ENCODE measurements at places on chromosomes 4 and X.

DNA sequence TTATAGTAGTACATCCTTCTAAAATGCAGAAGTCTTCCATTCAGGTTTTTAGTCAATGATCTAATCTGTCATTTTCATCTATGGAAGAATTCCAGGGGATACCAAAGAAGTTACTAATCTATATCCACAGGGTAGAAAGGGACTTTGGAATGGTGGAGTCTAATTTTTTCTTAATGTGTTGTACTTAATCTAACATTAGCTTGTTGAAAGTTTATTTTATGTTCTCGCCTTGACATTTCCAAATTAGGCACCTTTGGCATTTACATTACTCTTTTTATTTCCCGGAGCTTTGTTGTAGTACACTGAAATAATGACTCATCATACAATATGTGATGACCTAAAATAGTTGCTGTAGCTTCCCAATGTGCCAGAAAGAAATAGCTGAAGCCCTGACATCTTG lies 91.5 kb downstream of the HTR2C start:
- DNase-seq = peak; percentile 29

DNA sequence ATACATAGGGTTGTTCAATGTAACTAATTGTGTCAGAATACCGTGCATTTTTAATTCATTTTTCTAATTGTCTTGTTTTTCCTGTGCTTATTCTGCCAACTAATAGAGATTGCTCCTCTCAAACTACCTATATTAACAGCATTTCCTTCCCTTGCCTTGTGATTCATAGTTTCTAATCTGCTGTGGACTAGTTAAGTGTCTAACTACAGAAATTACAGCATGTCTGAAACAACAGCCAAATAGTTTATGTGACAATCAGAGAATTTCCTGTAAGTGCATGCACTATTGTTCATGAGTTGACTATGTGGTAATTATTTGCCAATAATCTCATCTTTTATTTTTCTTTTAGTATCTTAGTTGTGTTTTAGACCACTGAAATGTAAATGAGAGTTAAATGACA lies 4.1 kb upstream of the SEC24B start:
- peak; percentile 68 for DNase-seq

GRCh38 chr4:1983846-1984405 lies 24.8 kb downstream of the NELFA start:
- no peak for DNase-seq

DNA sequence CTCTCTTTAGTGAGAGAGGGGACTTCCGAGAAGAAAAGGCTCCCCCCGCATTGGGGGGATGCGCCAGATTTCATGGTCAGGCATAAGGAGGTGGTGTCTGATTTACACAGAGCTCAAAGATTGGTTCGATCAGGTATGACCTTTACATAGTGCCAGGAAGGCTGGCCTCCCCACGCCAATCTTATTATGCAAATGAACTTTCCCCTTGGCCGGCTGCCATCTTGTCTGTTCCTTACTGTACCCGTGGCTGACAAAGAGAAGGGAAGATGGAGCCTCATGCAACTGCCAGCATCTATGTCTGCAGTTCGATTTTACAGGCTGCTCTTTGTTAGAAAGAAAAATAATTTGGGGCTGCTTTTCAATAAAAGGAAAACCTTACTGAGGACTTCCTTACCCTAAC lies 197.2 kb downstream of the GPM6A start:
- DNase-seq = no peak

DNA sequence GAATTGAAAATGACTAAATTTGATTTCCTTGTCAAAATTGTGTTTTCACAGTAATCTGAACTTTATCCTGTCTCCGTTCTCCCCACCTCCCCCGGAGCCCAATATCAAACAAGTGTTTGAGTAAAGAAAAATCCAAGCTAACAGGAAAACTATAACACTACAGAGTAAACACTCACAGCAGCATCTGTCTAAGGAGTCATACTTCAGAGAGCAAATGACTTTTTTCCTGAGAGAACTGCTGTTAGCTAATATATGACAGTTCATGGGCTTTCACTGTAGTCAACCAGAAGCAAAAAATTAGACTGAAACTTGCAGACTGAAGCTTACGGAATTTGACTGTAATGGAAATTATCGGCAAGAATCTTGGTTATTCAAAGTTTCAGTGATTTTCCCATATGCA lies 321.7 kb downstream of the ANKRD50 start:
- no peak for DNase-seq

- DNase-seq = no peak
Measured at GRCh38 chrX:153792368-153792767, 1.8 kb downstream of the IDH3G start.

DNA sequence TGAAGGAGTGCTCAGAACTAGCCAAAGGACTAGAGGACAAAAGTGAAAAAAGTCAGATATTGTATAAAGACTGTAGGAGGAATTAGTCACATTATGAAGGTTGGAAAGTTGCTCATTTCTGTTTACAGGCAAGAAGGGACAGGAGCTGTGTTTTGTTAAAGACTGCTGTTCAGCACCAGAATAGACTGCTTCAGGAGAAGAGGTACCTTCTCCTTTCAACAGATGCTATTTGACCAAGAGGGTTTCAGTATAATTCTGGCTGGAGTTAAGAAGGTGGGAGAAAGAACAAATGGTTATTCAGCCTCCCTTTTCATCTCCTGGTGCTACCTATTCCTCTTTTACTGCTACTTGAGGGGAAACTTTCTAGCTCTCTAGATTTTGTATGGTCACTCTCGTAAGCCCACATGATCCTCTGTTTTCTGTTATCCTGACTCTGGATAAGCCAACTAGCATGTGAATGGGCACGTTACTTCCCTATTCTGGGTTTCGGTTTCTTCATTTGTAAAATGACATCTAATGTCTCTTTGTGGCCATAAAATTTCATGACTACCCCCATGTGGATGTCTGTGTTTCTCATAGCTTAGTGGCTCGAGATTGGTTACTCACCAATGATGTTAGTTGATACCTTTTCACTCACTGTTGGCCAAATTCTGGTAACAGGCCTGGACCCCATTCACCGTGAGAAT lies 68.9 kb downstream of the SH2D1A start:
- no peak for DNase-seq

DNA sequence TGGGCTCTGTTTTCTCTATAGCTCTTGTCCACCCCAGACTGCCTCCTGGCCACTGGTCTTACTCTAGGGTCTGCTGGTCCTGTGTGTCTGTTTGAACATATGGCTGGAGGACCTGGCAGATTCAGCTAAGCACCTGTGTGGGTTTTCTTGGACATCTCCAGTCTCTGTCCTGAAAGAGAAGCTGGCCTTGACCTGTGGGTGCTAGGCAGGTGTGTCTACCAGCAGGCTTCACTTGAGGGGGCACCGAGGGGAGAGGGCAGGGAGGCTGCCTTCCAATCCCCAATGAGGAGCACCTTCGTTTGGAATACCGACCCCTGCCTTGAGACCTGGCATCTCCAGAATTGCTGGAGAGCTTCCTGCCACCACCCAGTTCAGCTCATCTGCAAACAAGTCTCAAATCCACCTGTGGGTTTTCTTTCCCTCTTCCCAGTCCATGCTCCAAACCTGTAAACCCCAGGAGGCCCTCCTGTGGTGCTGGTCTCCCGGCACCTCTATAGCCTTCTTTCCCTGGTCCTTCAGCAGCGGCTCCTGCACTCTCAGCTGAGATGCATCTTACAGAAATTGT lies 45.2 kb downstream of the HTRA3 start:
- DNase-seq = no peak

- DNase-seq = no peak
Measured at GRCh38 chr4:128700659-128701350, 108.7 kb upstream of the JADE1 start.

- DNase-seq = no peak
Measured at GRCh38 chr4:29972121-29972520, 748.0 kb upstream of the PCDH7 start.

DNA sequence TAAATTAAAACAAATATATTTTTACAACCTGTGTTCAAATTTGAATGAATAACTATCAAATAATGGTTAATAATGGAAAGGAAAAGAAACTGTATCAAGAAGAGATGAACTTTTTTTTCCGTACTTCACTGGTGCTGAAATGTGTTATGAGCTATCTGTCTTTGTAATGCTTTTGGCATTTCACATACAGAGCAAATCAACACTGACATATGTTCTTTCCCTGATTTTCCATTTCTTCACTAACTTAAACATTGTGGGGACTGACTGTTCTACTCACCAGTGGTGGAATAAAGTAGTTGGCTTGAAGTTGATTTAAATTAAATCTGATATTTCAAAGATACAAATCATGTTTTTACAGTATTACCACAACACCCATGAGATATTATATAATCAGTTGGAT lies 304.0 kb upstream of the BMP3 start:
- no peak for DNase-seq

GRCh38 chrX:31266203-31267076 lies 194.6 kb upstream of the FTHL17 start:
- DNase-seq = peak; percentile 33

GRCh38 chr4:138535316-138535715 lies 293.2 kb upstream of the SLC7A11 start:
- peak; percentile 40 for DNase-seq

- DNase-seq = no peak
Measured at GRCh38 chr4:47690611-47691010, 147.3 kb downstream of the CORIN start.

GRCh38 chrX:67893931-67894330 lies 350.1 kb downstream of the AR start:
- no peak for DNase-seq

DNA sequence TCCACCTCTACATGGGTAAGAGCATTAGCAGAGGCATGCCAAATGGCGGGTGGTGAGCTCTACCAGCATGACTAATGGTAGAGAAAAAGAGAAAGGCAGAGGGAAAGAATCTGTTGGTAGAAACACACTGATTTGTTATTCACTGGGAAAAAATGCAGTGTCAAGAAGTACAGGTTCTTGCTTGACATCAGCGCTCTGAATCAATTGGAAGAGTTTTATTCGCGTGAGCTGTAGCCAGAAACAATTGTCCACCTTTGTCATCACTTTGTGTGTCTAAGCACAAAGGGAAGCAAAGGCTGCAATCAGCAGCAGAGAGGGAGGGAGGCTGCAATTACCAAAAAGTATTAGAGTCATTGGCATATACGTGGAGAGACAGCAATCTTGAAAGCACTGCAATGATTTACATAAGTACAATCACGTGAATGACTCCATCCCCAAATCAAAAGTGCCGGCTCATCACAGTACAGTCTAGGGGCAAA lies 67.7 kb upstream of the HS3ST1 start:
- peak; percentile 31 for DNase-seq

DNA sequence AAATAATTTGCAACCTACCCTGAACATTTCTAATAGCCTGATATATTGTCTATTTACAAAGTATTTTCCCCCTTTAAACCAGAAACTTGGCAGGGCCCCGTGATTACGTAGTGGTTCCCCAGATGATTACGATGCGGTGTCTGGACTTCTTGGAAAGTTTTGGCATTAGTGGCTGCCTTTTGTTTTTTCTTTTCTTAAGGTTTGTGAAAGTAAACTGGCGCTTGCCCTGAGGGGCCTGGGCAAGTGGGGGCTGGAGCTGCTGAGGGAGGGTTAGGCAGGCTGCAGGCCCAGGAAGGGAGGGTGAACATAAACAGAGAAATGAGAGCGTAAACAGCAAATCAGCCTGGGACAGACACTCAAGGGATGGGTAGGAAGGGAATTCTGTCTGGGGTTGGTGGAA lies 123.6 kb upstream of the MSX1 start:
- DNase-seq = peak; percentile 10

- no peak for DNase-seq
Measured at GRCh38 chr4:73936969-73937368, 44.9 kb downstream of the PF4 start.

GRCh38 chr4:107683873-107684272 lies 36.2 kb downstream of the PAPSS1 start:
- peak; percentile 3 for DNase-seq

GRCh38 chr4:179486570-179487335 lies 2044.5 kb upstream of the AGA start:
- DNase-seq = no peak

- DNase-seq = no peak
Measured at GRCh38 chr4:7466904-7467303, 32.2 kb upstream of the PSAPL1 start.

DNA sequence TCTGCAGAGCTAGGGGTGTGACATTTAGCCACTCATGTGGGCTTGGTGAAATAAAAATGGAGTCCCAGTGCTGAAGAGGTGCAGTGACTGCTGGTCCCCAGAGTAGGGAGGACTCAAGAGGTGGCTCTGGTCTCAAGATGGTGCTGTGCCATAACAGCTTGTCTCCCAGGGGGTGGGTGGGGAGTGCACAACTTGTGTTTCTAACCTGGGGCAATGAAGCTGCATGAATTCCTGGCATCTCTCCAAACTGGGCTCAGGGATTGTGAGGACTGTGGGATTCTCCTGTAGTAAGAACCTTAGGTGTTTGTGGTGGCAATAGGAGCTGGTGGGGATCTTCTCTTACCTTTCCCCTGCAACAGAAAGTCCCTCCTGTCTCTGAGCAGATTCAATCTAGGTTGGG lies 278.9 kb upstream of the SFRP2 start:
- DNase-seq = no peak

DNA sequence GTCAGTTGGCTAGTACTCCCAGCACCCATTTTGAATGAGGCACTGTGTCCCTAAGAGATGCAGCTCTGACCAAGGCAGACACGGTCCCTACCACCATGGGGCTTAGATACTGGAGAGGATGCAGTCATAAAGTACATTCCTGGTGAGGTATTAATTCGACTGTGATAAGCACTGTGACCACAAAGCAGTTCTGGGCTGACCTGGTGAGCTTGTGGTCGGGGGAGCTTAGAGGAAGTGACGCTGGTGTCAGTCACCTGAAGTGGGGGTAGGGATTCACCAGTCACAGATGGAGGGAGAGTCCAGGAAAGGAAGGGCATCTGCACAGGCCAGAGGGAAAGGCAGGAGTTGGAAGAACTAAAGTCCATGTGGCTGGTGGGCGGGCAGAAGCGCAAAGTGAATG lies 15.8 kb upstream of the CLTRN start:
- DNase-seq = peak; percentile 85

GRCh38 chr4:83221897-83222441 lies 62.6 kb downstream of the COQ2 start:
- no peak for DNase-seq

- no peak for DNase-seq
Measured at GRCh38 chr4:71446479-71447081, 107.8 kb downstream of the SLC4A4 start.

All from iris pigment epithelial cell (primary cell).